ENCODE measurements at places on chromosomes 1 and 21.
A peak's percentile ranks its signal among the peaks of the same experiment; 100 is the strongest.

GRCh38 chr1:26862781-26863684, at the start of gene SFN:
TSS of gene SFN (plus strand) at chr1:26863149. CDS start at chr1:26863213, 64 bp downstream.
- no peak for DNase-seq

- peak; percentile 28 for DNase-seq
Observed at GRCh38 chr1:15022048-15022447, 131.5 kb upstream of the TMEM51 start.

DNA sequence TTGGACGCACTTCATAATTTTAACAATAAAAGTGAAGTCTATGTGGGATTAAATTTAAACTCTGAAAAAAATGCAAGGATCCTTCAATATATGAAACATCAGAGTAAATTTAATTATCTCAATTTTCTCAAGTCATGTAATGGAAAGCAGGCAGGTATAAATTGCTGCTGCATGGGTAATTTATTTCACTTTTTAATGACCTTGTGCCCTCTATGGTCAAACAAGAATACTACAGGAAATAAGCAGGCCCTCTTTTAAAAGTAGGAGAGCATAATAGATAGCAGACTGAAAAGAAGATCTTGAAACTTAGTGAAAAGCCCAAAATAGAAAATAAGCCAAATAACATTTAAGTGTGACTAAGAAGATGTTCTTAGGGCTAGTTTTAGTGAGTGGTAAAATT, 22.9 kb downstream of the BCAS2 start:
- no peak for DNase-seq

DNA sequence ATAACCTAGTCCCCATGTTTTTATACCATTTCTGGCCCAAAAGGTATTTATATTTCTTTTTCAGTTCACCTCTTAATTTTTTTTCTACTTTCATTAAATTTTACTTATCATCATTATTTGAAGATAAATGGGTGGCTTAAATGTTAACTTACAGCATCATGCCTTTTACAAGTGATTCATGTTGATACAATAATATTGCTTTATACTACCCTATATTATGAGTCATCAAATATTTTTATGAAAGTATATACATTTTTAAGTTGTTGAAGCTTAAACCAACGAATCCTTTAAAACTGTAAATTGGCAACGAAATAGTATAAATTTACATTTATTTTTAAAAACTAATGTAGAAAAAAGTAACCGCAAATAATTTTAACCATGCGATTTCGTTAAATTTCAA, 207.9 kb downstream of the DPYD start:
- no peak for DNase-seq

- no peak for DNase-seq
Observed at GRCh38 chr21:42091899-42092508, 20.9 kb downstream of the UMODL1 start.

GRCh38 chr21:19565587-19565986, 1162.0 kb upstream of the TMPRSS15 start:
- DNase-seq = no peak

GRCh38 chr1:215471463-215471862, 95.6 kb upstream of the KCTD3 start:
- DNase-seq = no peak

DNA sequence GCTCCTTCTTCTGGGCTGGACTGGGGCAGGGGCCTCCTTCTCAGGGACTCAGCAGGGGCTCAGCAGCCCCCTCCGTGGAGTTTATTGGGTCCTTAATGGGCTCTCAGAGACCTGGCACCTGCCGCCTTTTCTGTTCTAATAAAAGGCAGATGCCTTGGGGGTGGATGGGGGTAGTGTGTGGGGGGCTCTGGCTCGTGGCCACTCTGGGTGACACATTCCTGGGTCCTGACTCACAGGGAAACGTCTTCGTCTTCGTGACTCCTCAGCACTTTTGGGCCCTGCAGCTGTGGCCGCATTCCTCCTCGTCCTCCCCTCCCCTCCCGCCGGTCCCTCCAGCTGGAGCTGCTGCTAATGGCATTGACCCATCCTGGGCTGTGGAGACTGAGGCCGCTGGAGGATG, 107.8 kb upstream of the WNT4 start:
- DNase-seq = no peak

- DNase-seq = peak; percentile 81
Observed at GRCh38 chr1:211606914-211607753, 28.2 kb upstream of the SLC30A1 start.

- DNase-seq = no peak
Observed at GRCh38 chr1:209721323-209721722, 16.7 kb downstream of the HSD11B1 start.

DNA sequence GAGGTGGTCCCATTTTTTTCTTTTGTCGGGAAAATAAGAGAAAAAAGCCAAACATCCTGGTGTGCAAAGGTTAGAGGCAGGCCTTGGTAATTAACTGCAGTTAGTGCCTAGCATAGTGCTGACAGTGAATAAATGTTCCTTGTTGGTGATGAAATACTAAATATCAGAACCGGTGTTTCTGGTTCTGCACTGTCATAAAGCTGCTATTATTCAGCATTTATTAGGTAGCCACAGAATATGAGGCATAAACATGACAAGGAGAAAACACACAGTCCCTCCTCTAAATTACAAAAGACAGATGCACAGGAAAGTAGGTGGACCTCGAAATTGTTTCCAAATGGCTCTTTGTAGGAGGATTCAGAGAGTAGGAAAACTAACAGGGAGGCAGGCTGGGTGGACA, 122.0 kb upstream of the ADGRL2 start:
- DNase-seq = no peak

DNA sequence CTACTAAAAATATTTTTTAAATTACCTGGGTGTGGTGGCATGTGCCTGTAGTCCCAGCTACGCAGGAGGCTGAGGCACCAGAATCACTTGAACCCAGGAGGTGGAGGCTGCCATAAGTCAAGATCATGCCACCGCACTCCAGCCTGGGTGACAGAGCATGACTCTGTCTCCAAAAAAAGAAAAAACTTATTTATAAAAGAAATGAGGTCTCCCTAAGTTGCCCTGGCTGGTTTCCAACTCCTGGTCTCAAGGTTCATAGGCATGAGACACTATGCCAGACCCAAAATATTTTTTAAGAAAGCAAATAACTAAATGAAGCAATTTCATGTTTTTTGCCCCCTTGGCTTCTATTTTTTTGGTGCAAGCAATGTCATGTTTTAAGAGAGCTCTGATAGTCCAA, 32.9 kb downstream of the EIF4G3 start:
- DNase-seq = no peak

- DNase-seq = no peak
Observed at GRCh38 chr1:61993331-61993961, 201.2 kb upstream of the L1TD1 start.

DNA sequence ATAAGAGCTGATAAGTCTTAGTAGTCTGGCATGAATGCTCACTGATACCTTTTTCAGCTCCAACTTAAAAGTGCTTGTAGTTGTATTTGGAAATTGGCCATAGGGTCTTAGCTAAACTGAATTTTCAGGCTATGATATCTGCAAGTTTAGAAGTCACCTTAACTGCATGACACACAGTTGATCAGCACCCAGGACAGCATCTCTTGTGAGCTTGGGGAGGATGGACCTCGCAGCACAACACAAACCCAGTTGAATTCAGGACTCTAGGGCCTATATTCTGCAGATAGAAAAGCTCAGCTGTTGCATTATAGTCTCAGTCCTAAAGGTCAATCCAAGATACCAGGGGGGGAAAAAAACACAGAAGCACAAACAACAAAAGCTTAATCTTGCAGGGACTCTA, 394.3 kb downstream of the KCNH1 start:
- DNase-seq = no peak

GRCh38 chr1:15429701-15430149, 8.5 kb upstream of the CTRC start:
- peak; percentile 50 for DNase-seq

DNA sequence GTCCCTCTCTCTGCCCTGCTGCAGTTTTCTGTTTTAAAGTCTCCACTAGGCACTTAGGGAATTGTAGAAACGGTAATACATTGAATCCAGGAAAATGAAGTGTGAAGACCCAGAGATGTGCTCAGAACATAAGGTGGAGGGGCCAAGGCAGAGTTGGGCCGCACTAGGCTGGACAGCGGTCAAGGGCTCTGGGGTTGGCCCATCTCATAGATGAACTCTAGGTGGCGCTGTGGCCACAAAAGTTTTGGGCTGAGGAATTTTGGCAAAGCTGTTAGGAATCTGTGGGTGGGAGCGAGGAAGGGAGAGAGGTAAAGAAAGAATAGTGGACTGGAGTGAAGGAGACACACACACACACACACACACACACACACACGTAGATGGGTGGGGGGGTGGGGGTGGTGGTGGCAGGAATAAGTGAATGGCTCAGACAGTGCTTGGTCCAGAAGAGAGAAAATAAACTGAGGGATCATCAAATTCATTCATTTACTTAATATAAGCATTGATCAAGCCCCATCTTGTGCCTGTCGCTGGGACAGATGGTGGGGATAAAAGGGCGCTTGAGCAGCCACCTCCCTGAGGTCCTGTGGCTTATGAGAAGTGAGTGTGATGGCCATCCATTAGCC, 258.5 kb downstream of the TRABD2B start:
- DNase-seq = no peak

- DNase-seq = no peak
Observed at GRCh38 chr21:42499444-42500112, 3.6 kb upstream of the RSPH1 start.

DNA sequence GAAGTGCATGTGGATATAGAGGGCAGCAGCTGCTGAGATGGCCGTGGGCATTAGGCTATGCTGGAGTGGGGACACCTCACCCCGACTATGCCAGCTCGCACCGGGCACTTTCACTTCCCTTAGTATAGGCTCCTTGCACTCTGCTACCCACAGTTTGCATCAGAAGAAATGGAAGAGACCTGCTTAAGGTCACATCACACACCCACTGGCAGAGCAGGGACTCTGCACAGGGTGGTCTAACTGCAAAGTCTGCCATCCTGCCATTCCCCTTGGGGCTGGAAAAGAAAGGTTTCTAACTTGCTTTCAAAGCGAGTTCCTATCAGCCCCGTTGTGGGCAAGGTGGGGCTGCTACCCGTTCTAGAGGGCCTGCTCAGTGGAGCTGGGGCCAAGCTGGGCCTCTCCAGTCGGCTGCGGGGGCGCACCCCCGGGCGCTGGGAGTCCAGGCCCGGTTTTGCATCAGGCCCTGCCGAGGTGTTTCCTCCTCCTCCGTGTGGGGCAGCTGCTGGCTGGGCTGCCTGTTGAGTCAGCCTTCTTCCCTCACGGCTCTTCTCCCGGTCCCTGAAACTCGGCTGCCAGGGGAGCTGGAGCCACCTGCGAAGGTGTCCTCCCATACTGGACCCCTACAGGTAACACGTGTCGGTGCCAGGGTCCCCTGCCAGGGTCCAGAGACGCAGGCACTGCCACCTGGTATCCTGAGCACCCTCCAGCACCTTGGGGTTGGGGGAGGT, at the start of gene SYTL1:
SYTL1 (plus strand) TSS at position 498 of the 728 bp plus-strand sequence. CDS start 3,313 bp downstream, outside the sequence.
- peak; percentile 76 for DNase-seq

DNA sequence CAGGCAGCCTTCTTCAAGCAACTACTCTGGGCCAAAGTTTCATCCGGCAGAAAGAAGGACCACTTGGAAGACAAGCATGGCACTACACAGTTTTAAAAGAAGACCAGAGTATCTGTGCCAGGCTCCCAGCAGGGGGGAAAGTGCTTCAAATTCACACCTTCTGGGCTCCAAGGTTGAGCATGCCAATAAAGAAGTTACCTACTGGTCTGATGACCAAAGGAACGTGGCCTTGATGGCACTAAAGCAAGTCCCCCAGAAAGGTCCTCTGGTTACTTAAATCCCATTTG, 73.5 kb downstream of the CD46 start:
- DNase-seq = no peak

GRCh38 chr1:95323123-95323522, 89.1 kb downstream of the RWDD3 start:
- no peak for DNase-seq

DNA sequence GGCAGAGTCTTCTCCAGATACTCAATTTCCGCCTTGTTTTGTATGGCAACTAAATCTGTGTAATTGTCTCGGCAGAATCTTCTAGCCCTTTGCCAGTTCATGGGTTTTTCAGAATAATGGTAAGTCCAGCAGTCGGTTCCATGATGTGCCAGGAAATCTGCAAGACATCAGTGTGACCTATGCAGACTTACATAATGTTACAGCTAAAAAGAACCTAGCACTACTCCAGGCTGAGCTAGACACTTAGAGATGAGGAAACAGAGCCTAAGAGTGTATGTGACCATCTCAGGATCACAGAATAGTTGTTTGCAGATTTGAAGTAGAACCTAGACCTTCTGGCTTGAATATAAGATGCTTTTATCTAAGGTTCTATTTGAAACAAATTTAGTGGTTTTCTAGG, 2.8 kb downstream of the SELL start:
- no peak for DNase-seq

DNA sequence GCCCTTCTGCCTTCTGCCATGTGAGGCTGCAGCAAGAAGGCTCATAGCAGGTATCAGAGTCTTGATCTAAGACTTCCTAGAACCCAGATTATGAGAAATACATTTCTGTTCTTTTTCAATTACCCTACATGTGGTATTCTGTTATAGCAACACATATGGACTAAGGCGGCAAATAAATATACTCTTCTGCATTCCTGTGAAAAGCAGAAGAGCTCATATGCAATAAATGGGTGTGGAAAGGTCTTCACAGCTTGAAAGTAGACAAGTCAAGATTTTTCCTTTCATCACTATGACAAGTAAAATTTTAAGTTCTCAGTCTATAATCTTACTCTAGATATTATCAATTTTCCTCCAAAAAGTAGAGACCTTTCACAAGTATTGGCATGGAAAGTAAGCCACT, 36.6 kb downstream of the TNFSF18 start:
- no peak for DNase-seq

- peak; percentile 99 for DNase-seq
Observed at GRCh38 chr1:6784560-6785317, 515 bp upstream of the CAMTA1 start.

DNA sequence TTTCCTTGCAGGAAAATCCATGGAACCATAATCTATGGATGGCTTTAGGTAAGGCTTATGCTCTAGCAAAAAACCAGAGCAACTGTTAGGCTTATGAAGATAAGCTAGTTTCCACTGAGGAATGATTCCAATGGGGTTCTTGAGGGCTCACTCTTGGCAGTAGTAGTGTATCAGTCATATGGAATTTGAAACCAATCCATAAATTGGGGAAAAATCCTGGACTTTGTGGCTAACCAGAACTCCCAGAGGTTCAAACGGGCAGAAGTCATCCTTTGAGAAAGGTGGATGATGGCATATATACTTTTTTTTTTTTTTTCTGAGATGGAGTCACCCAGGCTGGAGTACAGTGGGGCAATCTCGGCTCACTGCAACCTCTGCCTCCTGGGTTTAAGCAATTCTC, 54.2 kb upstream of the ATF3 start:
- DNase-seq = no peak

GRCh38 chr1:187513190-187513589, 684.4 kb downstream of the PLA2G4A start:
- no peak for DNase-seq

- no peak for DNase-seq
Observed at GRCh38 chr1:218557731-218558130, 212.6 kb downstream of the TGFB2 start.

DNA sequence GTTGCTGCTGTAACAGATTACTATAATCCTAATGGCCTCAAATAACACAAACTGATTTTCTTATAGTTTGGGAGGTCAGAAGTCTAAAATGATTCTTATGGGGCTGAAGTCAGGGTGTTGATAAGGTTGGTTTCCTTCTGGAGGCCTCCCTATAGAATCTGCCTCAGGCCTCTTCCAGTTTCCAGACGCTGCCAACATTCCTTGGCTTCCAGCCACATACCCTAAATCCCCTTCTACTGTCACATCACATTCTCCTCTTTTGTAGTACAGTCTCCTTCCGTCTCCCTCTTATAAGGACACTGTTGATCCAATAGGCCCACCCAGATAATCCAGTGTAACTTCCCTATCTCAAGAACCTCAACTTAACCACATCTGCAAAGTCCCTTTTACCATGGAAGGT, 145.3 kb upstream of the NCAM2 start:
- DNase-seq = no peak

- no peak for DNase-seq
Observed at GRCh38 chr1:228274452-228275178, 66.8 kb downstream of the OBSCN start.
